ENCODE measurements at places on chromosomes 2 and 18.

DNA sequence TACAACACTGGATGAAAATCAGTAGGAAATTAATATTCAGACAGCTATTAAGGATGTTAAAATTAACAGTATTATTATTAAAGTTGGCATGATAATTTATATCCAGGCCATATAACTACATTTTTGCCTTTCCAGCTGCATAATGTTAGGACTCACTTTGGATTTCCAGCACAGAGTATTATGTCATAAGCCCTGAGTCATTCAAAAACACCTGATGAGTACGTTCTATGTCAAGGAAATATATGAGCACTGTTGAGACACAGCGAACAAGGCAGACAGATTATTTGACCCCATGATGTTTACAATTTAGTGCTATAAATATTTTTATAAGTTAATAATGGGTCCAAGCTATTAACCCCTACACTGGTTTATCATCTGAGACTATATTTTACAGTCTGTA is 59.8 kb upstream of the RIT2 start:
- no peak for DNase-seq

DNA sequence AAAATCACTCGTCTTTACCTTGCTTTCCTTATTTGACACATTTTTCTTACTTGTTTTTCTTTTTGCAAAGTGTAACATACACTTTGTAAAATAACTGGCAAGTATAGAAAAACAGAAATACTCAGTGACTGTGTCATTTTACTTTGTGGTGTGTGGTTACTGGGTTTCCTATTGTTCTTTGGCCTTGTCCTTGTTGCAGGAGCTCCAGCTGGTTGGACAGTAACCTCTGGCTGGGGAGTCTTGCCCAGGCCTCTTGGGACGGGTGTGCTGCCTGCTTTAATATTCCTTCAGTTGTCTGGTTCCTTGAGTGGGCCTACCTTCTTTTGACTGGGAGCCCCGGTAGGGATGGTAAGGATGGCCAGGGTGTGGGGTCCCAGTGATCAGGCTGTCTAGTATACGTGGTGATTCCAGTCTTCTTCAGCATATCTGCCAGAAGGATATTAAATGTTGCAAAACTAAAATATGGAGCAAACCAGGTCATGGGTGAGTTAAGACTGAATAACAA is 53.8 kb downstream of the RNF144A start:
- DNase-seq = no peak

DNA sequence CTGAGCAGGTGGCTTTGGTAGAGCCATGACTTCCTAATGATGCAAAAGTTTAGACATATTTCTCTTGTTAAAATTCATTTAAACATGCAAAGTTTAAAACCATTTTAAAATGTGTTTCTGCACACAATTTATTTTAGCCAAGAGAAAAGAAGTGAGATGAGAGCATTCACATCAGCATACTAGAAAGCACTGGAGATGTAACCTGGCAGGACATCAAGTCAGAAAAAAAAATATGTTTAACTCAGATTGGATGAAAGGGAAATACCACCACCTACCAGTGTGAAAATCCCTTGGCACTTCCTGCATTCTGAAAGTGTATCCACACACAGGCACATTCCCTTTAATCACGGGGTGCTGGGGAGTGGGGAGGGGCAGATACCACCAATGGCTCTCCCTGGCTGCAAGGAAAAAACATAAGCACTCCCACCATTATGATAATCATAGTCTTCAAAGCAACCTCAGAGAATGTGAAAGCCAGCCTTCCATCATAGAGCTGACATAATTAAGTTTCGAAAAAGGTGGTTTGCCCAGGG is 25.0 kb downstream of the DNER start:
- no peak for DNase-seq

DNA sequence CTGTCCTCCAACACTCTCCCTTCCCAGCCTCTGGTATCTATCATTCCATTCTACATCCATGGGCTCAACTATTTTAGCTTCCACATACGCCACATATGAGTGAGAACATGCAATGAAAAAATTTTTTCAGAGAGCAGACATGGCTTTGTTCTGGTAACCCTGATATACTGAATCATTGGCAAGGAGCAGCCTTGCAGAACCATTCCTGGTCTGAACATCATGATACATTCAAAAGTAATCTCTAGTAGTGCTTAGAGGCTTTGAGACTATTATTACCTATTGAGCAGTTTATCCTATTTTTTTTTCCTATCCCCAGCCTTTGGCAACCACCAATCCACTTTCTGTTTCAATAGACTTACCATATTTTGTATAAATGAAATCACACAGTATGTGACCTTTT is 393.1 kb upstream of the KCNH7 start:
- no peak for DNase-seq

GRCh38 chr2:674321-674985 is 2.8 kb downstream of the TMEM18 start:
- no peak for DNase-seq

DNA sequence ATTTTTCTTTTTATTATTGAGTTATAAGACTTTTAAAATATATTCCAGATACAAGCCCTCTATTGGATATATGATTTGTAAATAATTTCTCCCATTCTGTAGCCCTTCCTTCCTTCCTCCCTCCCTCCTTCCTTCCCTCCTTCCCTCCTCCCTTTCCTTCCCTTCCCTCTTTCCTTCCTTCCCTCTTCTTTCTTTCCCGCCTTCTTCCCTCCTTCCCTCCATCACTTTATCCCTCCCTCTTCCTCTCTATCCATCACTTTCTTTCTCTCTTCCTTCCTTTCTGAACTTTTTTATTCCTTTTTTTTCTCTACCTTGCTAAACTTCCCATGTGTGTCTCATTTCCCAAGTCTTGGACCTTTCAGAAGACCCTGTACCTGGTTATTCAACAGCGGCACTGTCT is 45.5 kb upstream of the ELOA2 start:
- DNase-seq = no peak

- DNase-seq = no peak
Measured at GRCh38 chr2:204529795-204530463, 15.3 kb upstream of the PARD3B start.

GRCh38 chr2:96024336-96025193 is 10.2 kb downstream of the GPAT2 start:
- no peak for DNase-seq

Measured in NCI-H187 (cell line).